ENCODE measurements at places on chromosomes 11 and 22.

GRCh38 chr11:118870396-118871343 is 13.0 kb upstream of the CXCR5 start:
- DNase-seq: no peak

DNA sequence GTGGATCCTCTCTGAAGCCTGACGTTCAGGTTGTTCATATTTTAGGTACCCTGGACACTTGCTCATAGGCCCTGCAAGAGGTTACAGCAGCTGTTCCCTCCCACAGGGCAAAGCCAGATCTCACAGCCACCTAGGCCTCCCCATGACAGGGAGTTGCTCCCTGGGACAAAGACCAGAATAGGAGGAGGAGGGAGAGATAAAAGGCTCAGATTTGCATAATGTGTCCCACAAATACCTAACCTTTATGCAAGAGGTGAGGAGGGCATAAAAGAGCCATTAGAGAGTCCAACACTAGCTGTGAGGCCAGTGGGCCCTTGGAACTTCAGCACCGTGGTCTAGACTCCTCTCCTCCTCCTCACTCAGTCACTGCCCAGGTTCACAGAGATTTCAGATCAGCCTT is 33.8 kb downstream of the ZNF280B start:
- no peak for DNase-seq

DNA sequence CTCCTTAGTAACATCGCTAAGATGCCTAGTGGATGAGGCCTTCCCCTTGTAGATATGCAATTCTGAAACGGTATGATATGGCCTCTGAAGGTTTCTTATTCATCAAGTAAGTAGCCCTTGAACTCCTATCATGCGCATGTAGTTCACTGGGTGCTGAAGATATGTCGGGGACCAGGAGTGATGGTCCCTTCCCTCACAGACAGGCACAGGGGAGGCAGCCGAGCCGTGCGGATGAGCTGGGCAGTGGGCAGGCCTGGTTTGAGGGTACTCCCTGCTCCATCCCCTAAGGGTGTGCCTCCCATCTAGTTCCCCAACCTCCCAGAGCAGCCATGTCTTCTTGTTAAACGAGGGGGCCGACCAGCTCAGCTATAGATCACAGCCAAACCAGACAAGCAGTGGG is 40.1 kb downstream of the TP53I11 start:
- DNase-seq: no peak

DNA sequence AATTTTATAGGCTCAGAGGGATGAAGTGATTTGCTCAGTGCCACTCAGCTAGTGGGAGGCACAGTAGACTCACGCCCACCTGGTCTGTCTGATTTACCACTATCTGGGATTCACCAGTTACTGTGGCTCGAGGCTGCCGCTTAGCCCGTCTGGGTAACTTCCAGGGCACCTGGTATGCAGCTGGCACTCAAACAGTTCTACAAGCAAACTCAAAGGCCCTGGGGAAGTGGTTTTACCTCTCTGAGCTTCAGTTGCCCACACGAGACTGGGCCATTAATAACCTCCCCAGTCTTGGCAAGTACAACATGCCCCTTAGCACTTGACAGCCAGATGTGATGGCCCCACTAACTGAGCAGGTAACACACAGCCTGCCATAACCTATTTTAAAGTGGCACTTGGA is 2.6 kb downstream of the GDPD5 start:
- no peak for DNase-seq

GRCh38 chr22:46068593-46069491 is 81.5 kb upstream of the PPARA start:
- DNase-seq: no peak

DNA sequence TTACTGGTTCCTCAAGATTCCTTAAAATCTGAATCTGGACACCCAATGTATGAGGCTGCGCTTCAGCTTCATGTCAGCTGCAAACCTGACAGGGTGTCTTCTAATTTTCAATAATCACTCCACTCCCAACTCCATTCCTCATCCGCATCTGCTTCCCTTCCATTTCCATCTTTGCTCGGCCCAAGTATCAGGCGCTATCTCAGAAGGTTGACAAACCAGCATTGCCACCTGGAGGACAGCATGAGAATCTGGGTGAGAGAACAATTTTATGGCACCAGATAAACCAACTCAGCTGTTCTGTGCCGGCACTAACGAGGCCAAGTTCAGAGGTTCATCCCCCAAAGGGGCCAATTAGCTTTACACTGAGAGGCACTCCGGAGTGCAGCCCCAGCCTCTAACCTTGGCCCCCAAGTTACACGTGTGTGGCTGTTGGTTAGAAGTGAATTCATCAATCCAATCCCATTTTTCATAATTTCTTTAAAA is 79.1 kb upstream of the LMO2 start:
- DNase-seq: no peak

DNA sequence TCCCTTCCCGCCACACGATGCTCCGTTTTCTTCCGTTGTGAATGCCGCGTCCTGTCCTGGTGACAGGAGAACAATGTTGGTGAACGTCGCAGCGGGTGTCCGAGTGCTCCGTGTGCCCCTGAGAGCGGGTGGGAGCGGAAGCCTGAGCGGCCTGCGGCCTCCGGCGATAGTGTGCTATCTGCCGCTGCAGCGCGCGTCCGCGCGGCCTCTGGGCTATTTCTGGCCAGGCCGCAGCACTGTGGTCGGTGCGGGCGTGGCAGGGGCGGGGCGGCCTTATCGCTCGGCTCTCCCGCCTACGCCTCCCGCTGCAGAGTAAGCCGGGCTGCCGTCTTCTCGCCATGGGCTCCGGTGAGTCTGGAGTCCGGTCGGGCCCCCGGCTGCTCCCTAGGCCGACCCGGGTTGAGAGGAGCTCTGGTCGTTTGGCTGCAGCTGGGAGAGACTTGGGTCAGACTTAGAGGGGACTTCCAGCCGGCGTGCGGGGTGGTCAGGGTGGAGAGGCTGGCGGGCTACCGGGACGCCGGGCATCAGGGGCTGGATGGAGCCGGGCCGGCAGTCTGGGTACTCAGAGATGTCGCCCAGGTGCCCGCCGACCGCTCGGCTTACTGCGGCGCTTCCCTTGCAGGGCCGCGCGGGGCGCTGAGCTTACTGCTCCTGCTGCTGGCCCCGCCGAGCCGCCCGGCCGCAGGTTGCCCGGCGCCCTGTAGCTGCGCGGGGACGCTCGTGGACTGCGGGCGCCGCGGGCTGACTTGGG is at the start of gene GP1BB:
Gene GP1BB, plus strand, starts transcription at position 308 of the 751 bp plus-strand sequence. Its CDS starts 31 bp downstream, at position 339.
- DNase-seq: peak; percentile 40

GRCh38 chr11:77267962-77268361 is 33.5 kb downstream of the GDPD4 start:
- no peak for DNase-seq

DNA sequence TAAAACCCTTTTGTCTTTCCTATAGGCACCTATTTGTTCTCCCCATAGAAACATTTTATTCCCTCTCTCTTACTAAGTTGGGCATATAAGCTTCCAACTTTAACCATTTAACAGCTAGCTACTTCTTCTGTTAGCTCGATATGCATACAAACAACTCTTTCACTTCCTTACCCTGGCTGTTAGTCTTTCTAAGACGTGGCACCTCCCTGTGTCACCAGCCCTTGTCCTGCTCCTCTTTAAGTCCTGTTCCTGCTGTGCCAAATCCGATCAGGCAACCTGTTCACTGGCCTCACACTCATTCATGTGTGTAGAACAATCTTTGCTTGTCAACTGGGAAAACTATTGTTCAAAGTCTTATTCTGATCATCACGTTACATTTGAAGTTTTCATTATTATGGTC is 1376.1 kb upstream of the TENM4 start:
- DNase-seq: no peak

DNA sequence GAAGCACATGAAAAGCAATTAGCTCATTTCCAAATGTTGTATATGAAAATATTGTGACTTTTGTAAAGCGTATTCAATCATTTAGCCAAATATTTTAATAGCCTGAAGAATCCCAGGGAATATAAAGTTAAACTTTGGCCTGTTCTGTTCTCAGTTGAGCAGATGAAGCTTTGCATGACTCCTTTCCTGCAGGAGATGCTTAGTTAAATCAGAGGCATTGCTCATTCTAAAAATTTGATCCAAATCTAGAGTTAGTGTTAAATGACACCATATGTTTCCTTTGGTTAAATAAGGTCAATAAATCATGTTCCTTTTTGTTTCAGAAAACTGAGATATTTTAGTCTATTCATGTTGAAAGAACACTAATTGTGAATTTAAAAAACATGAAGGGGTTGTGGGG is 51.2 kb upstream of the BIRC3 start:
- no peak for DNase-seq

GRCh38 chr11:105368711-105369110 is 229.1 kb upstream of the CARD18 start:
- DNase-seq: no peak

- no peak for DNase-seq
Observed at GRCh38 chr11:8863838-8864237, 47.2 kb upstream of the AKIP1 start.

DNA sequence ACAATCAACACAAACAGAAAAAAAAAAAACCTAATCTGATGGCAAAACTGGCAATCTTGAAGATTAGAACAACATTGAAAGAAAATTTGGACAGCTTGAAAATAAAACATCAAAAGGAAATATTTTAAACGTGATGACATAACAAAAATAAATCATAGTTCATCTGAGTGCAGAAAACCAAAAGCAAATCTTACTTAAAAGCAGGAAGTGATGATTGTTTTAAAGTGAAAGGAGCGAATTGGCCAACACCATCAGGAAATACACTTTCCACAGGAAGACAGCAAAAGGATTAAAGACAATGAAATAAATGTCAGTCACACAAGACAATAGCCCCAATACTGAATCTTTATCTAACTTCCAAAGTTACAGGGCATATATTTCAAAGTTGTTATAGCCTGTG is 696.5 kb upstream of the CHORDC1 start:
- no peak for DNase-seq

GRCh38 chr11:126212089-126212660 is 593 bp downstream of the FAM118B start:
- no peak for DNase-seq

DNA sequence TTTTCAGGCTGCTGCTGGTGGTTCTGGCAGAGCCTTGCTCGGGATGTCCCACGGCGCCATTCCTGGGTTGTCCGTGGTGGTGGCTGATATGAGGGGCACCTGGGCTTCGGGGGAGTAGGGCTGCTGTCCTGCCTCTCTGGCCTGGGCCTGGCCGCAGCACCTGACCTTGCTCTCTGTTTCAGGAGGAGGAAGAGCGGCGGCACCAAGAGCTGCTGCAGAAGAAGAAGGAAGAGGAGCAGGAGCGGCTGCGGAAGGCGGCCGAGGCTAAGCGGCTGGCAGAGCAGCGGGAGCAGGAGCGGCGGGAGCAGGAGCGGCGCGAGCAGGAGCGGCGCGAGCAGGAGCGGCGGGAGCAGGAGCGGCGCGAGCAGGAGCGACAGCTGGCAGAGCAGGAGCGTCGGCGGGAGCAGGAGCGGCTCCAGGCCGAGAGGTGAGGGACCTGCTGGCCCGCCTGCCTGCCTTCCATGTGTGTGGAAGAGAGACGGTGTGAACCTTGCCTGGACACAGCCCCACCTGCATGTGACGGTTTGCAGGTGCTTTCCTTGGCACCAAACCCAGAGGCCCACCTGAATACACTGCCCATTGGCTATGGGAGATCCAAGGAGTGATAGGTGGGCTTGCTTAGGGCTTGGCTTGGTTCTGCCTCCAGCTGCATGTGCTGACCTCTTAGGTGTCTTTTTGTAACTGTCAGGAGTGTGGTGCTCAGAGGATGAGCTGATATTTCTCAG is 22.8 kb downstream of the INCENP start:
- DNase-seq: no peak

GRCh38 chr11:134047586-134047999 is 21.3 kb upstream of the JAM3 start:
- DNase-seq: no peak

GRCh38 chr11:72379384-72380131 is 54.8 kb downstream of the CLPB start:
- no peak for DNase-seq

DNA sequence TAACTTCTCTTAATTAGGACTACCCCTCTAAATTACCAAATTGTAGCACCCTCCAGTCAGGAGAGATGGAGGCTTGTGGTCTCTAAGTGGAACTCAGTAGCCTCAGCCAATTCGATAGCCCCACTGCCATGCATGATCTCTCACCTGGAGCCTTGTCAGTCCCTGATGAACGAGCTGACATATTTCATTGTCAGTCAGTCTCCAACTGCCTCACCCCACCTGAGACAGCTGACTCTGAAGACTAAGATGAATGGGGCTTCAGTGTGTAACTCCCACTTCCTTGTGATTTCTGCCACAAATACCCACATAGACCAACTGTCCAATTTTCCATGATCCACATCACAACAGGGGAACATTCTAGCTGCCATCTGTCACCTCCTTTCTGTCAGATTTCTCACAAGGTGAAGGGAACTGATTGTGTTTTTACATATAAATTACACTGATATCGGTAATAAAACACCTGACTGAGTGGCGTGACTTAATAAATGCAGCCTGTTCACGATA is 206.5 kb downstream of the FAM181B start:
- DNase-seq: no peak

GRCh38 chr22:27876684-27877083 is 42.4 kb downstream of the PITPNB start:
- no peak for DNase-seq

GRCh38 chr11:124707829-124708228 is 31.9 kb upstream of the NRGN start:
- no peak for DNase-seq

DNA sequence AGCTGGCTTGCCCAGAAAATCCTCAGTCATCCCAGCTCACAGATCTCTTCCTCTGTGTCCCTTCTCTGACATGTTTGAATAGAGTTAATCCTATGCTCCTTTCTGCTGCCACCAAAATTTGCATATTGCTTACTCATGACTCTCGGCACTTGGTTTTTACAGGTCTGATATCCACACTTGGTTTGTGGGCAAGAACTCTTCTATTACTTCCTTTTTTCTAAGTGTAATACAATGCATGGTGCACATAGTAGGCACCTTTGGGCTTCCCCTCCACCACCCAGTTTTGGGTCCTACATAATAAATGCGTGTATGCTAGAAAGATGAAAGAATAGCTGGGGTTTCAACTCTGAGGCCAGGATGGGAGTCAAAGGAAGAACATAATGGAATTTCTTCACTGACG is 69.7 kb upstream of the GRK3 start:
- DNase-seq: no peak

DNA sequence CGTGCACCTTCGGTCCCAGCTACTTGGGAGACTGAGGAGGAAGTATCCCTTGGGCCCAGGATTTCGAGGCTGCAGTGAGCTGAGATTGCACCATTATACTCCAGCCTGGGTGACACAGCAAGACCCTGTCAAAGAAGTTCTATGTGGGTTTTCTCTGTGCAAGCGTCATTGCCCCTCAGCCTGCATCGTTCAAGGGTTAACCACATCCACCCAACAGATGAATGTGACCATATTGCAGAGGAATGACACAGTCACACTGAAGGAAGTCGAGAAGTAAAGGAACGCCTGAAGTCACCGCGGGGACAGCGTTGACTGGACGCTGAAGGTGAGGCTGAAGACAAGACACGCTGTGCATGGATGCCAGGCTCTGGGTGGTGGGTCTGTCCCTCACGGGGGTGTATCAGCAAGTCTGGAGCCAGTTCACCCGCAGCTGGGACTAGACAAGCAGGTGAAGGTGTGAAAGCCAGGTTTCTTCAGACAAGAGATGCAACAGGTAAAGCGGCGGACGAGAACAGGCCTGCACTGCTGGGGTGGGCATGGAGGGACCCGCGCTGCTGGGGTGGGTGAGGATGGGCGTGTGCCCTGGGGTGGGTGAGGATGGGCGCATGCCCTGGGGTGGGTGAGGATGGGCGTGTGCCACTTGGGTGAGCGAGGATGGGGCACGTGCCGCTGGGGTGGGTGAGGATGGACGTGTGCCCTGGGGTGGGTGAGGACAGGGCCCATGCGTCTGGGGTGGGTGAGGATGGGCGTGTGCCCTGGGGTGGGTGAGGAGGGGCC is 36.5 kb upstream of the TOLLIP start:
- no peak for DNase-seq

- DNase-seq: no peak
Observed at GRCh38 chr11:118012083-118012669, 26.0 kb downstream of the IL10RA start.

Measured in stimulated activated CD4-positive, alpha-beta T cell treated with anti-CD3 and anti-CD28 coated beads, Interleukin-2, amount 100 ng/mL, for 48 hours (primary cell).